ENCODE measurements at places on chromosomes 5 and 9. TPM values are rescaled to one million over a fixed set of nuclear protein-coding genes. Genes with fewer than 3 reads are reported as not detected.

MARCOL gene
- not detected for total RNA-seq

SVEP1 gene
- total RNA-seq = 14.1 TPM

DNA sequence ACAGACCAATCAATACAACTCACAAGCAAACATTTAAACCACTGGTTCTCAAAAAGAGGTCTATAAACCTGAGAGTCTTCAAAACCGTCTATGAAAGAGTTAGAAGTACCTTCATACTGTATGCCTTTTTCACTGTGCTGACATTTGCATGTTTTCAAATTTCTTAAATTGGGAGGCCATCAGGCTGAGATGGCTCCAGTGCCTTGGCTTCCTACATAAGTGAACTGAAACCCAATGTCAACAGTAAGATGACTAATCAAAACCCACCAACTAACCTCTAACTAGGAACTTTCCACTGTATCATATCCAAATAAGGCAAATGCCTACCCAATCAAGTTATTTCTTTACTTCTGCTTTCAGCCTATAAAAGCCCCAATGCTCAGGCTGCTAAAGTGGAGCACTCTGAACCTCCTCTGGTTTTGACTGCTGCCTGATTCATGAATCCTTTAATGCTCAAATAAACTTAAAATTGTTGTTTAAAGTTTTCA, 35.1 kb downstream of the FAM13B start:
- no peak overlapping the region for H3K4me3 ChIP-seq
- no peak overlapping the region for H3K27ac ChIP-seq
- H3K27me3 ChIP-seq = no peaks in the 10 kb centered on the region
- no peak for DNase-seq
- peaks cover 5% of the 10 kb centered on the region for H3K4me1 ChIP-seq

DNA sequence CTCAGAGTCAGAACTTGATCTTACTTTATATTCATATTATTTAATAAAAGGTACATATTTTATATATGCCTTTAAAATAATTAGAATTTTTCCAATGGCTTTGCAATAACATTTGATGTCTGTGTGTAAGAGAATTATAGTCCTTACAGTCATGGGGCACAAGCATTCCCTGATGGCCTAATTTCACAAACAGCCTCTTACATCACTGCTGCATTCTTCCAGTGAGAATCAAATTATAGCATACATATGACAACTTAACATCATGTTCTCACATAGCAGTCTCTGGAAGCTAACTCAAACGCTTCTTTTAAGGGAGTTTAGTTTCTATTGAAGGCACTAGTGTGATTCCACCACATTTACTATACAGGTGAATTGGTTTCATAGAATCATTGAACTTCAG, 15.3 kb upstream of the PRUNE2 start:
- no peak overlapping the region for H3K4me3 ChIP-seq
- no peak for DNase-seq
- no peak overlapping the region for H3K27ac ChIP-seq
- H3K27me3 ChIP-seq = no peaks in the 10 kb centered on the region
- H3K4me1 ChIP-seq = no peaks in the 10 kb centered on the region

DNA sequence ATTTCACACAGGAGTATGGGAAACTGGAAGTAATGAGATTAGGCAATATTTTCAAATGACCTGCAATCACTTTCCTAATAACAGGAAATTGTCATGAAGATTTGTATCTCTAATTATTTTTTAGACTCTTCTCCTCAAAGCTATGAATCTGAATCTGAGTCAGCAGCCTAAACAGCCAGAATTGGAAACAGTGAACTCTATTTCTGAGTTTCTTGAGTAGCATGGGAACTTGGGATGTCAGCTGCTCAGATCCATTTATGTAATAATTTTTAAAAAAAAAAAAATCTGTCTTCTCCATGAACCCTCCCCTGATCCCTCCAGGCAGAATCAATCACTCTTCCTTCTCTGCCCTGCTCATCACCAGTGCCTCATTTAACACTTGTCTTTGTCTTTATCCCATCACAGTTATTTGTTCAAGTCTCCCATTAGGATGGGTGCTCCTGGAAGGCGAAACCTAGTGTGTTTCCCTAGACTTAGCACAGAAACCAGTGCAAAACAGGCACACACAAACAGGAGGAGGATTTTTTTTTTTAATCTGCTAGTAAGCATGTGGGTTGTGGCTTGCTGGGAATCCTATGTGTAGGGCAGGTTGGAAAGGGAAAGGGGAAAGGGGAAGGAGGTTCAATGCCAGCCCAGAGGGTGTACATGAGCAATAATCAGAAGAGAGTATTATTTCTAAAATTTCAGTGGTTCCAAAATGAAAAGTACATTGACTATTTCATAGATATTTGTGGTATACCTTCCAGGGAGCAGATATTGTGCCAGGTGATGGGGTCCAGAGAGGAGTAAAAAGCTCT, 186.8 kb downstream of the TTLL11 start:
- no peaks in the 10 kb centered on the region for H3K36me3 ChIP-seq
- H3K27me3 ChIP-seq = no peaks in the 10 kb centered on the region
- no peak for DNase-seq
- no peak overlapping the region for H3K4me3 ChIP-seq

DNA sequence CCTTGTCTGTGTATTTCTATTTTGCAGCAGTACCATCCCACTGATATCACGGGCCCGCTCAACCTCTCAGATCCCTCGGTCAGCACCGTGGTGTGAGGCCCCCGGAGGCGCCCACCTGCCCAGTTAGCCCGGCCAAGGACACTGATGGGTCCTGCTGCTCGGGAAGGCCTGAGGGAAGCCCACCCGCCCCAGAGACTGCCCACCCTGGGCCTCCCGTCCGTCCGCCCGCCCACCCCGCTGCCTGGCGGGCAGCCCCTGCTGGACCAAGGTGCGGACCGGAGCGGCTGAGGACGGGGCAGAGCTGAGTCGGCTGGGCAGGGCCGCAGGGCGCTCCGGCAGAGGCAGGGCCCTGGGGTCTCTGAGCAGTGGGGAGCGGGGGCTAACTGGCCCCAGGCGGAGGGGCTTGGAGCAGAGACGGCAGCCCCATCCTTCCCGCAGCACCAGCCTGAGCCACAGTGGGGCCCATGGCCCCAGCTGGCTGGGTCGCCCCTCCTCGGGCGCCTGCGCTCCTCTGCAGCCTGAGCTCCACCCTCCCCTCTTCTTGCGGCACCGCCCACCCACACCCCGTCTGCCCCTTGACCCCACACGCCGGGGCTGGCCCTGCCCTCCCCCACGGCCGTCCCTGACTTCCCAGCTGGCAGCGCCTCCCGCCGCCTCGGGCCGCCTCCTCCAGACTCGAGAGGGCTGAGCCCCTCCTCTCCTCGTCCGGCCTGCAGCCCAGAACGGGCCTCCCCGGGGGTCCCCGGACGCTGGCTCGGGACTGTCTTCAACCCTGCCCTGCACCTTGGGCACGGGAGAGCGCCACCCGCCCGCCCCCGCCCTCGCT, 1.9 kb downstream of the LRRC26 start:
- no peak overlapping the region for H3K27ac ChIP-seq
- peaks cover 31% of the 10 kb centered on the region for H3K27me3 ChIP-seq
- H3K36me3 ChIP-seq = no peaks in the 10 kb centered on the region
- peaks cover 11% of the 10 kb centered on the region for H3K4me1 ChIP-seq

DNA sequence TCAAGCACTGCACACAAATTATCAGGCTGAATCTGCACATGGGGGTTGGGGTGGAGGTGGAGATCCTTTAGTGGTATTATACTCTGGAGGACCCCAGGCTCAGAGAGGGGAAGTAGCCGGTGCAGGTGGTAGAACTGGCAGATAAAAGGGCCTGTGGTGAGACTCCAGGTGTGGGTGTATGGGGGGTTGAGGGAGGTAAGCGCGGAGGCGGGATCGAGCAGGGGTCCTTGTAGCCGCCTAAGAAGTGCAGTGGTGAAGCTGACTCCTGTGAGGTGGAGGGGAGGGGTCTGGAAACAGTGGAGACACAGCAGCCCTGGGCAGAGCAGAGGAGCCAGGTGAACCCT, 841 bp downstream of the ACSL6 start:
- no peak overlapping the region for H3K27ac ChIP-seq
- H3K4me3 ChIP-seq = no peak overlapping the region
- no peaks in the 10 kb centered on the region for H3K36me3 ChIP-seq
- no peak for DNase-seq
- peaks cover 11% of the 10 kb centered on the region for H3K4me1 ChIP-seq
- no peaks in the 10 kb centered on the region for H3K27me3 ChIP-seq

GRCh38 chr9:33032292-33032691, 7.2 kb downstream of the DNAJA1 start:
- H3K27me3 ChIP-seq = no peaks in the 10 kb centered on the region
- DNase-seq = no peak
- H3K4me3 ChIP-seq = no peak overlapping the region

DNA sequence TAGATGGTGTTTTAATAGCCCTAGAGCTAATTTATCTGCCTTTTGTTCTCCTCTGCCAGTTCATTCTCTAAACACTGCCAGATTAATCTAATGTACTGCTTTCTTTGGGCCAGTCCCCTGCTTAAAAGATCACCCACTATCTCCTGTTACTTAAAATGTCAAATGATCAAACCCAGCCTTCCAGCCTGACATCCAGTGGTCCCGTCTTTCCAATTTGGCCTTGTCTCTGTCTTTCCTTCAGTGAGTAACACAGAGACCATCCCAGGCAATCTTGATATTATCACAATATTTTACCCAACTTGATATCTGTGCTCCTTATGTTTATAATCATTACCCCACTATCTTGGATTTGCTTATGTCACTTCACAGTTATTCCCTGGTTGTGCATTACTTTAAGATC, 12.0 kb downstream of the PRR16 start:
- no peak overlapping the region for H3K4me3 ChIP-seq
- no peaks in the 10 kb centered on the region for H3K27me3 ChIP-seq
- H3K27ac ChIP-seq = no peak overlapping the region
- no peaks in the 10 kb centered on the region for H3K36me3 ChIP-seq
- DNase-seq = no peak

GRCh38 chr5:176916337-176916736, 17.2 kb upstream of the HK3 start:
- no peaks in the 10 kb centered on the region for H3K4me1 ChIP-seq
- no peaks in the 10 kb centered on the region for H3K27me3 ChIP-seq
- no peak overlapping the region for H3K4me3 ChIP-seq

GRCh38 chr5:177313561-177314259, 2.0 kb upstream of the MXD3 start:
- no peak overlapping the region for H3K4me3 ChIP-seq
- DNase-seq = no peak
- H3K27me3 ChIP-seq = no peaks in the 10 kb centered on the region
- H3K27ac ChIP-seq = no peak overlapping the region

- no peak overlapping the region for H3K4me3 ChIP-seq
- no peak for DNase-seq
- H3K36me3 ChIP-seq = no peaks in the 10 kb centered on the region
- peaks cover under 1% of the 10 kb centered on the region for H3K4me1 ChIP-seq
These were observed 64.4 kb downstream of the DAPK1 start for GRCh38 chr9:87562062-87562461.

Data from thyroid gland (tissue), 4 donors.